ENCODE measurements at places on chromosomes 7 and 10.

GRCh38 chr7:134820778-134821177, 41.3 kb downstream of the CALD1 start:
- no peak for DNase-seq

- no peak for DNase-seq
These were observed 60.0 kb upstream of the LRGUK start for GRCh38 chr7:134067164-134067563.

- DNase-seq: no peak
These were observed 353.3 kb upstream of the SEMA3C start for GRCh38 chr7:81272176-81272575.

- no peak for DNase-seq
These were observed 10.2 kb downstream of the TCF7L2 start for GRCh38 chr10:112960151-112960681.

DNA sequence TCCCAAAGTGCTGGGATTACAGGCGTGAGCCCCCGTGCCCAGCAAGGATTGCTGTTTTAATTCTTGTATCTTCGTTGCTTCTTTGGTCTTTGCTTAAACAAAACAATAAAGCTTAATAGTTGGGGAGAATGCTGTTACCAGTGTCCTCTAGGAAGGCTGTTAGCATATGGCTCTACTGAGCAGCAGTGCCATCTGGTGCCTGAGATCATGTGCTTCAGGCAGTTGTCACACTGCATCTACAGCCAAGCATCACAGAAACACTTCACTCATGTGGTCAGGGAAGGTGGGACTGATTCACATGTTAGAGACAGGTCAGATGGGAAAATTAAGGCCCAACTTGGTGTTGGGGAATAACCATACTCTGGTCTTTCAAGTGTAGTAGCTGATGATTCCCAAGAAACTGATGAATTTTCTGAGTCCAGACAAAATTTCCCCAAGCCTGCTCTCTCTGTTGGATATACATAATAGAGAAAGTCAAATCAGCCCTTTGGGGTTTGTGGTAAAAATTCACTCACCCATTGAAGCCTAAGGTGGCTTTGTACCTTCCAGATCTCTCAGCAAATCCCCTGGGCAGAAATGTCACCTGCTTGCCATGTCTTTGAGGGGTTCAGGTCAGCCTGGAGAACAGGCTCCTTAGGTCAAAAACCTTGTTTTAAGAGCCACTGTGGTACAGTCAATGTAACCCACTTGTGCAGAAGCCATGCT, 28.4 kb downstream of the UBE2D4 start:
- DNase-seq: peak; percentile 45

DNA sequence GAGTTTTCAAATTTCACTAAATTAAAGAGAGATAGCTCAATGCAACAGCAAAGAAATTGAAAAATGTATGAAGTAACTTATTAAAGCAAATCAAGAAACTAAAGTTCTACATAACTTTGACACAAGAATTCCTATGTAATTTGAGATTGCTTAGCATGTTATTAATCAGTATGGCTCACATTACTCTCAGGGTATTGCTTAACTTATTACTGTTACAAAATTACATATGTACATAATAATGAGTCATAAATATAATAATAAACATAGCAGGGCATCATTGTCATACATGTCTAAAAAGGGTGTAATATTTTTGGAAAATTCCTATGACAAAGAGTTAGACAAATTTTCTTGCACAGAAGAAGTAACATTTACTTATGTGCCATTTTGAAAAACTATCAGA, 75.0 kb downstream of the ZWINT start:
- DNase-seq: no peak

- no peak for DNase-seq
These were observed 47.0 kb downstream of the AMZ1 start for GRCh38 chr7:2734751-2735571.

DNA sequence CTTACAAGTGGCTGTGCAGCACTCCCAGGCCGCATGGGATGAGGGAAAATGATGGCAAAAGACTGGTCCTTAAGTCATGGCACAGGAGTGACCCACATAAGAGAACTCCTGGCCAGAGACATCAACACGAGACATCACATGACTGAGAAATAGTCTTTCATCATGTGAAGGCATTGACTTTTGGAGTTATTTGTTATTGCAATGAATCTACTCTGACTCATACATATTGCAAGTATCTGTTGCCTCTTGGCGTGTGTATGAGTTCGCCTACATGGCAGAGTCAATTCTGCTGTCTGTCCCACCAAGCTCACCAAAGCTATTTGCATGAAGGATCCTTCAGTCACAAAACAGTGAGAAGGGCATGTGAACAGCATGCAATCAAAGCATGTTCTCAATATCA, 59.7 kb upstream of the HABP2 start:
- no peak for DNase-seq

GRCh38 chr7:17937506-17938120, 2.7 kb downstream of the SNX13 start:
- DNase-seq: no peak

GRCh38 chr10:974038-974784, 14.0 kb upstream of the GTPBP4 start:
- DNase-seq: peak; percentile 44

DNA sequence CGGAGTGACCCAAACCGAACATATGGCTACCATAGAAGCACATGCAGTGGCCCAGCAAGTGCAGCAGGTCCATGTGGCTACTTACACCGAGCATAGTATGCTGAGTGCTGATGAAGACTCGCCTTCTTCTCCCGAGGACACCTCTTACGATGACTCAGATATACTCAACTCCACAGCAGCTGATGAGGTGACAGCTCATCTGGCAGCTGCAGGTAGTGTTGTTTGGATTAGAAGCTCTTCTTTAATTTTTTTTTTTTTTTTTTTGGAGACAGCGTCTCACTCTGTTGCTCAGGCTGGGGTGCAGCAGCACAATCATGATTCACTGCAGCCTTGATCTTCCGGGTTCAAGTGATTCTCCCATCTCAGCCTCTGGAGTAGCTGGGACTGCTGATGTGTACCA, 45.8 kb downstream of the NRF1 start:
- DNase-seq: no peak

DNA sequence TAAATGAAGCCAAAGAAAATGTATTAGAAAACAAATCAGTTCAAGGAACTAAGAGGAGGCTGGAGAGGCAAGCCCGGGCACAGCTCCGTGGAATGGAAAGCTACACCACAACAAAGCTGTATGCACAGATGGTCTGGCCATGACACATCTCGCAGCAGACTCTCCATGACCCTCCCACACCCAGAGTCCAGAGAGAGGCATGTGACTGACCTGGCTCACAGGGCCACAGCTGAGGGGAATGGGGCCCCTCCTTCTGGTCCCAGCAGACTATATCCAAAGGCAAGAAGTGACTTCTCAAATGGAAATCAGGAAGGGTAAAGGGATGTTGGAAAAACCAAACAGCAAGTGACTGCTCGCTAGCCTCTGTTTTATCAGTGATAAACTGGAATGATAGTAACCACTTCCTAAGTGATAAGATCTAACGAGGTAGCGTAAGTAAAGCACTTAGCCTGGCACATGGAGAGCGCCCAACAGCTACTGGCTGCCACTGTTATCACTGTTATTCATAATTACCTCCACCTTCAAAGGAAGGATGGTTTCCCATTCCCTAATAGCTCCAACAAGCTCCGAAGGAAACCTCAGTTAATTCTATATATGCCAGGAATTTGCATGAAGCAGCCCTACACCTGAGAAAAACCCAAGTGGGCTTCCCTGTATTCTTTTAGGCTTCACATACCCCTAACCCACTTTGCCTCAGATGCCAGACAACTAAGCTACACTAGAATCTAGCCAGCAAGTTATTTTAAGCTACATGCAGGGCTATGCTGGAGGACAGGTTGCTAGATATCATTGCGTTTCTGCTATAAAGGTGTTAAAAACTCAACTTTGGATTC, 8.4 kb downstream of the OSBPL3 start:
- DNase-seq: peak; percentile 29

DNA sequence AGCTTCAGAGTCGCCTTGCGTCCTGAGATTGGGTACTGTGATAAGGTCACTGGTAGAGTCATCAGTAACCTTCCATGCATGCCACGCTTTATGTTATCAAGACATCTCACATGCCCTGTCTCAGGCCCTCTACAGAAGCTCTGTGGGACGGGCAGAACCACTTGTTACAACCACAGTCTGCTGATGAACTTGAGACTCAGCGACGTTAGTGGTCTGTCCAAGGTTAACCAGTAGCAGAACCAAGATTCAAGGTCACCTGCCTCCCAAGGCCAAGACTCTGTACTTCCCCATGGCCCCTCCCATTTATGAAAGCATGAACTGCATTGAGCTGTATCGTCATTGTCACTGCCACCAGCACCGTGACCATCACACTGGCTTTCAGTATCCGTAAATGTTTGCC, 15.0 kb downstream of the IQCE start:
- no peak for DNase-seq

DNA sequence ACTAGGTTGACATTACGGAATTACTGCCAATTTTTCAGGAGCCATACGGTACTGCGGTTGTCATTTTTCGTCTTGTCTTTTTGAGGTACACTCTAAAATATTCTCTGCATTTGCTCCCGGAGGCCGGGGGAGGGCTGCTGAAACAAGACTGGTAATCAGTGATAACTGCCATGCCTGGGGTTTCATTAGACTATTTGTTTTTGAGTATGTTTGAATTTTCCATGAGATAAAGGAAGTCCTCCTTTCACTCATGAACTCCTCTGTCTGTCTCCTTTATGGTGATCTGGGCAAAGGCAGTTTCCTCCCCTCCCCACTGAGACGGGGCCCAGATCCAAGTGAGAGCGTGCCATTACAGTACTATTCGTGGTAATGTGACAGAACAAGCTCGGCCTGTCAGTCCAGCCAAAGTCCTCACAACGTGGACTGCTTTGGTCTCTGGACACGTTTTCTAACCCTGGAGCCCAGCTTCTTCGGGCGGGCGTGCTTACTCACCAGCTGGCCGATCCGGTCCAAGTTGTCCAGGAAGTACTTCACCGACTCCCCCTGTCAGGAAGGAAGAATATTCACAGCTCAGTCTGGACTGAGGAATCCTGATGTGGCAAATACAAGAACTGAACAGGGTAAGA, 45.1 kb downstream of the AMZ1 start:
- no peak for DNase-seq

DNA sequence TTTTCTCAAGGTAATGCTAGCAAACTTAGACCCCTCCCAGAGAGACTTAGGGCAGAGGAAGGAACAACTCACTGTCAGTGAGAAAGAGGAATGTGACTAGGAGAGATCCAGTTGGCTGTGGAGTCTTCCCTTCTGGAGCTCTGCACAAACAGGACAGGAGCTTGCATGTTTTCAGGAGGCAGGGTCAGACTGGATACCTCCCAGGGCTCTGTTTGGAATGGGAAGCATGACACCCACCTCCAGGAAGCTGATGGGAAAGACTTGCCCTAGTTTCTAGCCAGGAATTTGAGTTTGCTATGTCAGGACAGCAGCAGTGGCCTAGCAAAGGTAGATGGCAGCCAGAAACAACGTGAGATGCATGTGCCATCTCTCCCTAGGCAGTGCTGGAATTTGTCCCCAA, 40.6 kb downstream of the GHRHR start:
- no peak for DNase-seq

DNA sequence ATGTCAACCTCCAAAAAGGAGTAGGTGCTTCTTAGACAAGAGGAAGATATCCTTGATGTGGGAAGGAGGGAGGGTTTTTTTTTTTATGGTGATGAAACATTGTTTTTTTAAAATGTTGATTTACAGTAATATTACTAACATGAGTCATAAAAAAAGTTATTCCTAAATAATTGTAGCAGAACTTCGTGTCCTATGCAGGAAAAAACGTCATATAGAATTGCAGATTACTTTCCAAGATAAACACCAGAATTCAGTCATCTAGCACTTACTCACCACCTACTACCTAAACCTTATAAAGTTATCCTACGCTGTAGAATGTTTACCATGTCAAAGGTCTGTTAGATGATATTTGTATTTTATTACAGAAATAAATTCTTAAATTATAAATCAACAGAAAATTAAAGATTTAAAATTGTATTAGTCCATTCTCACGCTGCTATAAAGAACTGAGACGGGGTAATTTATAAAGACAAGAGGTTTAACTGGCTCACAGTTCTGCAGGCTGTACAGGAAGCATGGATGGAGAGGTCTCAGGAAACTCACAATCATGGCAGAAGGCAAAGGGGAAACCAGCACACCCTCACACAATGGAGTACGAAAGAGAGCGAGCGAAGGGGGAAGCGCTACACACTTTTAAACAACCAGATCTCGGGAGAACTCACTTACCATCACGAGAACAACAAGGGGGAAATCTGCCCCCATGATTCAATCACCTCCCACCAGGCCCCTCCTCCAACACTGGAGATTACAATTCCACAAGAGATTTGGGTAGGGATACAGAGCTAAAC, 105.2 kb upstream of the NEBL start:
- no peak for DNase-seq

DNA sequence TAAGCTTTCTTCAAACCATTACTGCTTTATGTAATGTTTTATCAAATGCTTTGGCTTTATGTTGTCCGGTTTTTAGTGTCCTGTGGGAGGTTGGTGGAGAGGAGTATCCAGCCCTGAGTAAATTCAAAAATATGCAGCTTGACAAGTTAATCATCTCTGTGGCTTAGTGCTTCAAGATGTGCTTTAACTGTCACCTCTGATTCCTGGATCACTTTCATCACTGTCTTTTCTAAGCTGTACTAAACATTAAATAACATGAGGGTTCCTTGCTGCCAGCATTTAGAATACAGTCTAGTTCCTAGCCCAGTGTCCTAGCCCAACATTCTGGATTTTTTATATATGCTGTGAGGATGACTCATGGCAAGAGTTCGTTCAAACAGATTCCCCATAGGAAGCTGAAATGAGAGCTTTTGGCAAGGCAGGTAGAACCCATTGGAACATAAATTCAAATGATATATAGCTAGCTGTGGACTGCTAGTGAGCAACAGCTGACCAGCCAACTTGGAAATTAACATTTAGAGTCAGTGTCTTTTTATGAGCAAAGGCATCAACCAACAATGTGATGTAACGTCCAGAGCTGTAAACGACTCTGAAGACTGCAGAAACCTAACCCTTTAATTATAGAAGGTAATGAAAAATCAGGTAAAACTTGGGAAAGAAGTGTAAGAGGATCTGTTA, 80.6 kb upstream of the OIT3 start:
- no peak for DNase-seq

GRCh38 chr7:108136191-108136688, 6.1 kb upstream of the LAMB4 start:
- no peak for DNase-seq

DNA sequence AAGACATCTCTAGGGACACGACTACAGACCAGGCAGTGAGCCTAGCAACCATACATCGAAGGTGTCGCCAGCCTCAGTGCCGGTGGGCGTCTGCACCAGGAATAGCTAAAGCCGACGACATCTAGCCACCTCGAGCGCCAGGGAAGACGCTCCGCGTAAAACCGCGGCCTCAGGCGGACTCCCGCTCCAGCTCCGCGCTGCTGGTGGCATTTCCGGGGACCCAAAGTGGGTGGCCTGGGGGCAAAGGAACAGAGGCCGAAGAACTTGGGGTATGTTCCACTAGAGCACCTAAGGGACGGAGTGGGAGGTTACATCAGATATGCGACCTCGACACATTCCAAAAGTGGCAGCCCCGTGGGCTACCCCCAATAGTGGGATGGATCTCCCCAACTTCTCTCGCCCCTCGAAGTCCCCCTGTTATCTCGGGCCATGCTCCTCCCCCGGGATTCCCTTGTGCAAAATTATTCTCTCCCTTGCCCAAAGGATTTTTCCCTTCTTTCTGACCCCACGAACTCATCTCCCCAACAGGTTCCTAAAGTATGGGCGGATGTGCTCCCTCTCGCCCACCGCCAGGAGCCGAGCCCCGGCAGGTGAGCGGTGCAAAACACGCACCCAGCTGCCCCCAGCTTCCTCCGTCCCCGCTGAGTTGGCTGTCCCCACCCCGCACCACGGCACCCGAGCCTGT, 1.2 kb downstream of the KCNMA1 start:
- no peak for DNase-seq
